ENCODE measurements at places on chromosomes 7 and 10. TPM values are rescaled to one million over a fixed set of nuclear protein-coding genes. Genes with fewer than 3 reads are reported as not detected.

Gene EMX2
- not detected for total RNA-seq

- peak; percentile 6 for DNase-seq
These were observed 137.4 kb upstream of the GRB10 start for GRCh38 chr7:50920031-50920635.

Gene AKR1B15
- not detected for total RNA-seq

DNA sequence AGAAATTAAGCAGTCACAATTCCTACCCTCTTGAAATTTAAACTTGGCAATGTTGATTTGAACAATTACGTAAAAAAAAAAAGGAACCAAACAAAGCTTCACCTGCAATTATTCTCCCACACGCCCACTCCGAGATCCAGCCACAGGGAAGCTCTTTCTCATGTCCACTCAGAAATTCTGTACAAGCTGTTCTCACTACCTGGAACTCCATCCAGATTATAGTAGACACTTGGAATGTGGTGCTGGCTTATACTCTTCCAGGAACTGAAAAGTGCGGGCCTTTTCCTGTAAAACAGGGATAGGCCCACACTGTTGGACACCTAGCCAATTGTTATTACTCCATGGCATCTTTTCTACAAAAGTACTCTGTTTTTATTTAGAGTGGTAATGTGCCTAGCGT is 20.3 kb upstream of the TOMM7 start:
- DNase-seq, result no peak

GRCh38 chr10:133381036-133381435 is 2.0 kb downstream of the PAOX start:
- no peak for DNase-seq

- peak; percentile 36 for DNase-seq
These were observed 80.7 kb downstream of the ZNF365 start for GRCh38 chr10:62454687-62455397.

Gene CCDC3
- total RNA-seq, result not detected

- DNase-seq, result no peak
These were observed 47.6 kb upstream of the PPIF start for GRCh38 chr10:79299397-79300241.

Gene HMX2
- not detected for total RNA-seq

DNA sequence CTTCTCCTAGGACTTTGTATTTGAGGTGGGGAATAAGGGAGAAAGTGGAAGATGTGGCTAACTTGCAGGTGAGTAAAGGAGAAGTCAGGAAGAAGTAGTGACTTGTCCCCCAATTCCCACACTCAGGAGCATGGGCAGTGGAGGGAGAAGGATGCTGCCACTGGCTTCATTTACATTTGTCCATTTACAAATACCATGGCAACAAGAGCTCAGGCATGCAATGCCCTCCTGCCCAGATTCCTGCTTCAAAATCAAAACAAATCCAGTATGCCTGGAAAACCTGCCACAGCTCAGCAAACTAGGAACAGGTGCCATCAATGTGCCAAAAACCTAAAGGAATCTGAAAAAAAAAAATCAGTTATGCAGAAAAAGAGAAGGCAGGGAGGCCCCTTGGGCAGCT is 139.9 kb downstream of the KCNMA1 start:
- no peak for DNase-seq

DNA sequence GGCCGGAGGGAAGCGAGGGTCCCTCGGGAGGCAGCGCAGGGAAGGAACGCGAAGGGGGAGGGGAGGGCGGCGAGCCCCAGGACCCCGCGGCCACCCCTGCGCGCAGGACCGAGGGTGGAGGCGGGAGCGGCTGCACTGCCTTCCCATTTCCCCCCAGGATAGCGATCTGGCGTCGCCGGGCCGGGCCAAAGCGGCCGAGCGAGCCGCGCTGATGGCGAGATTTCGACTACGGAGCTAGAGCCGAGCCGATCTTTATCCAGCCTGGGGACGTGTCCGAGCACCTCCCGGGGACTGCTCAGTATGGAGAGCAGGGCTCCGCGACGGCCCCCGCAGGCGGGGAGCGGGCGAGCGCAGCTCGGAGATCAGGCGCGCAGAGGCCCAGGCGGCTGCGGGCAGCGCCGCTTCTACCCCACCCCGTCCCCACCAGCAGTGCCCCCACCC is 590 bp upstream of the CRTAC1 start:
- DNase-seq, result no peak

DNA sequence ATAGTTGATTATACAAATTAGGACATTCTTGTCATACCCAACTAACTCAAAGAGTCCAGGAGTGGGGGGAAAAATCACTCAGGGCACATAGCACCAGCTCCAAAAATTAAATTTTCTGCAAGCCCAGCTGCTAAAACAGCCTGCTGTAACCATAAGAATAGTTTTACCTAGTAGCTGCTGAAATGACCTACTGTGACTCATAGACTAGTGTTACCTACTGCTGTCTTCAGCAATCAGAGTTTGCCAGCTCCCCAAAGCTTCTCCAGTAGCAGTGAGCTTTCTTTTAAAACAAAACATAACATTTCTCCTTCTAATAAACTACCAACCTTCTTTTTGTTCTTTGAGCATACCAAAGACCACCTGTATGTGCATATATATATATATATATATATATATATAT is 4.2 kb upstream of the ARHGAP12 start:
- no peak for DNase-seq

DNA sequence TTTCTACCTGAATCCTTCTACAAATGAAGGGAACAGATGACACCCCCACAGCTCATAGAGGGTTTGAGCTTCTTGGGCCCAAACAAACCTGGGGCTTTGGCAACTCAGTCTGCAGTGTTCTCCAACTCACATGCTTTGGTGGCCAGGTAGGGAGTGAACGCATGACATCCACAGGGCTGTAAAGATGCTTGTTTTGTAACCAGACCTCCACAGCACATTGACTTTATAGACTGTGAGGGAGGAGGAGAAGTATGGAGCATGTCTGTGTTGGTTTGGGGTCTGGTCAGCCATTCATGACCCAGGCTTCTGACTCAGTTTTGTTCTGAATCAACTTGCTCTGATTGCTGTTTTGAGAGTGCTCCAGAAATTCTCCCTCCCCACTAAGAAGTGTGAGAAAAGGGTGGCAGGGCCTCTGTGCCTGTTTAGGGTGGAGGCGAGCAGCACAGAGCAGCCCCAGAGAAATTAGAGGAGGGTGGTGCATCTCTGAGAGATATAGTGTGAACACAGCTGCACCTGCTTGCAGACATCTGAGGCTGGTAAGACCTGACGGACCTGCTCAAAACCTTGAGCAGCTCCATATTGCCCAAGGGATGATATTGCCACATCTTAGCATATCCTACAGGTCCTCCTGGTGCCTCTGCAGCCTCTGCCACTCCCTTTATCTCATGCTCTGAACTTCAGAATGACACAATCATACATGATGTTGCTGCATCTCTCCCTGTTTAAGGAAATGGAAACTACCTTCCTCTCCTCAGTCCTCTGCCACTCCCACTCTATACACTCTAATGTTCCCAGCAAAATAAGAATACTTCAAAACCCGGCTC is 287.7 kb downstream of the ABCA13 start:
- no peak for DNase-seq

DNA sequence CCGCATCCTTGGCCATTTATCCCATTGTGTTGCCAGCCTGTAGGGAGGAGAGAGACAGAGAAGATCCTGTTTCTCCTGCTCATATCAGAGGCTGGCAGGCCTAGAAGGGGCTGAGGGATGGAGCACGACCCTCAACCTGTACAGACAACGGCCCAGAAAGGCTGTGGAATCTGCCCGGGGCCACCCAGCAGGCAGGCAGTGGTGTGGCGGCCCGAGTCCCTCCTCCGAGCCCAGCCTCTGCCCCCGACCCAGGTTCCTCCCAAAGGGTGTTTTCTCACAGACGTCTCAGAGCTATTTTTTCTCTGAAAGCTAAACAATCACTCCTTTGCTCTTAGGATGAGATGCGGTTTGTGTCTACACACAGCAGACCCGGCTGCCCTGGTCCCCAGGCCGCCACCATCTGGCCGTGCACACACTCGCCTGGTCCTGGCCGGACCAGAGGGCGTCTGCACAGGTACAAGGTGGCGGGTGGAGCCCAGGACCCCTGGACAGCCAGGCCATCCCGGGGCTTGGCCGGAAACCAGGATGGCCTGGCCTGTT is 69.3 kb downstream of the FOXL3 start:
- no peak for DNase-seq

DNA sequence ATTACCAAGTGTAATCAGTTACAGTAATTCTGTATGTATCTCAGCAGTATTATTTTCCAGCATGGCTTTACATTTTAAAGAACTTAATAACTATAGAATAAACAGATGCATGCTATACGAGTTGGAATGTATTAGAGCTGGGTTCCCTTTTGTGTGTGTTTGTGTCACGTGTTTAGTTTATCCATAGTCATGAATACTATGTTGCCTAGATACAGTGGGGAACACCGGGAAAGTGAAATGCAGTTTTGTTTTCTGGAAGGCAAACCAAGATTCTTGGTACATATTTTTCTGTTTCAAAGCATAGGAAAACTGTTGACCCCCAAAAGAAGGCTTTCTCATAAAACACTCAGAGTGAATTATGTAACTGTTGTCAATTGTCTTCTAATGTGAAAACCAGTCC is 119.0 kb downstream of the FANK1 start:
- DNase-seq, result no peak

DNA sequence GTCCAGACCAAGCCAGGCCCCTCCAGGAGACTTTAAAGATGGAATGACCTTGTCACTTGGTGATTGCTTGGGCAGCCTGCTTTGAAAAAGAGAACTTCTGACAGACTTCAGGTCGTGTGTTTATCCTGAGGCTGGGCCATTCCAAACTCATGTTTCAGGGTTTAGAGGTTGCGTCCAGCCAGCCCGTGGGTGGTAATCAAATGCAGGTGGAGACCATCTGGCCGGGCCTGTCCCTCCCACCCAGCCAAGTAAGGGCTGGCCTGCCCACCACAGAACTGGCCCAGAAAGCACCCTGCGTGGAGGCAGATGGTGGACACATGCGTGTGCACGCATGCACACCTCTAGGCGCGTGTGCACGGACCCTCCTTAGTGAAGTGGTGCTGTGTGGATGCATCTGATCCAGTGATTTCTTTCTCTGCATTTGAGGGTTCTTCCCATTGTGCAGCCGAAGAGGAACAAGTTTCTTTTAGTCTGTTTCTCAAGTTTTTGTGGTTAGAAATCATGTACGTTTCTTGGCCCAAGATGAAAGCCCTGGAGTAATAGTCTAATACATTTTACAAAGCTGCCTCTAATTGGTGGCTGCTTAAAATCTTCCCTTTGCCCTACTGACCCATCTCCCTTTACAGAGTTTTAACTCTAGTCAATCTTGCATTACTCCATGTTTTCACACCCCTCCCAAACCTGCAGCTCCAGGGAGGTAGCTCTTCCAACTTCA is 43.0 kb downstream of the SUFU start:
- DNase-seq, result no peak

Gene GIMAP1
- total RNA-seq, result not detected

Gene TMEM130
- not detected for total RNA-seq

- DNase-seq, result peak; percentile 46
These were observed at the start of gene JCAD for GRCh38 chr10:30059209-30060107. TSS of gene JCAD (minus strand) at chr10:30059586. CDS start at chr10:30047812, 11,774 bp downstream.

GRCh38 chr10:6678211-6678803 is 98.2 kb upstream of the PRKCQ start:
- peak; percentile 71 for DNase-seq

DNA sequence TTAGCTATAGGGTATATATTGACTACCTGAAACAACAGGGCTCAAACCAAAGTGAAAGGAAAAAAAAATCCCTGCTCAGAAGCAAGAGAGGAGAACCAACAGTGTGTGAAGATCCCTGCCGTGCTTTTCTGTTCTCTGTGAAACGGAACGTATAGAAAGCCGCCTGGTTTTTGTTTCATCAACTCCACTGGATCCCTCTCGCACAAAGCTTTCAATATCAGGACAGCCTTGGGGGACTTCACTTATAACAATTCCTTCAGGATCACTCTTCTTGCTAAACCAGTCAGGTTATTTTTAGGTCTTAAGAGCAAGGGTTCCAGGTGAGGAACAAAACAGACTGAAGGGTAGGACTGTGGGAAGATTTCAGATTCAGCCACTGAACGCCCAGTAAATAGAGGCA is 151.1 kb upstream of the CACNA2D1 start:
- DNase-seq, result no peak

Gene ANKRD30A
- total RNA-seq, result not detected

DNA sequence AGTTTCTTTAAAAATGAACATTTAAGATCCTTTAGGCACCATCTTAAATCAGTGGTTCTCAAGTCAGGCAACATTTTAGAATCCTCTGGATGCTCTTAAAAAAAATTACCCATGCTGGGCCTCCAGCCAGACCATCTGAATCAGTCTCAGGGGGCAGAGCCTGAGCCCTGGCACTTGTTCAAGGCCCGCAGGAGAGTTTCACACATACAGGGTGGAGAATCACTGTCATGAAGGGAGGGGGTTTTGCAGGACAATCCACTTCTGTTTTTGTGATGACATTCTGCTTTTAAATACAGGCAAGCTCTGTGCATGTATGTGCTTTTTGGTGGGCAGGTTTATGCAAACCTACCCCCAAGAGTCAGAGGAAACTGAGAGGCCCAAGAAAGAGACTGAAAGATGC is 268.6 kb downstream of the SEC23IP start:
- no peak for DNase-seq

Gene PNLIP
- not detected for total RNA-seq

Gene IFIT1B
- not detected for total RNA-seq

Gene FBXL13
- 0.48 TPM for total RNA-seq

DNA sequence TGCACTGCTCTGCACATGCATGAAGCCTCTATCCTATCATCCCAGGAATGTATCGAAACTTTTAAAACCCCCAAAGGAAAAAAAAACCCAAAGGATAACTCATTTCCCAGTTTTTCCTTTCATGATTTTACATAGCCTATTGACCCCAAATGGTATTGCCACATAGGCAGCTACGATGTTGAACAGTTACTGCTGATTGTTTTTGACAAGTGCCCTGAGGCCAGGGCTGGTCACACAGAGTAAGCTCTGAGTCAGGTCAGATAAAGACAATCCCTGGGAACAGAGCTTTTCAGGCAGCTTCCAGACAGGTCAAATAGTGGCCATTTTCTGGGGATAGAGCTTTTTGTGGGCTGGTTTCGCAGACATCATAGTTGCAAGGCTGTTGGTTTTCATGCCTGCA is 52.1 kb downstream of the MYL10 start:
- no peak for DNase-seq

Gene CASTOR2
- total RNA-seq, result 12.0 TPM

- DNase-seq, result no peak
These were observed 71.7 kb downstream of the RAMP3 start for GRCh38 chr7:45229156-45229920.

- DNase-seq, result no peak
These were observed 35.0 kb downstream of the AUTS2 start for GRCh38 chr7:69633122-69633831.

GRCh38 chr7:44309271-44310091 is 15.9 kb downstream of the CAMK2B start:
- no peak for DNase-seq

DNA sequence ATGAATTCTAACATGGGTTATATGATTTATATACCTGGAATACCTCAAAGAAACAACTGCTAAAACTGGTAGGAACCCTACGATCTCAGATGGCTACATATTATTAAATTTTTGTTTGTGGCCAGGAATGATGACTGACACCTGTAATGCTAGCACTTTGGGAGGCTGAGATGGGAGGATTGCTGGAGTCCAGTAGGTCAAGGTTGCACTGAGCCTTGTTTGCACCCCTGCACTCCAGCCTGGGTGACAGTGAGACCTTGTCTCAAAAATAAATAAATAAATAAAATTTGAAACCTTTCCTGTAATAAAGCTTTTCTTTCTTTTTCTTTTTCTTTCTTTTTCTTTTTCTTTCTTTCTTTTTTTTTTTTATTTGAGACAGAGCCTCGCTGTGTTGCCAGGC is 61.2 kb downstream of the MPLKIP start:
- DNase-seq, result no peak

Gene VGF
- total RNA-seq, result 0.39 TPM

- no peak for DNase-seq
These were observed 180.5 kb upstream of the PPP1R3A start for GRCh38 chr7:114099337-114099736.

Gene CNNM1
- total RNA-seq, result not detected
